Stimulated activated CD4-positive, alpha-beta T cell treated with anti-CD3 and anti-CD28 coated beads, Interleukin-4, amount 100 ng/mL, for 4 hours (primary cell): ENCODE measurements at places on chromosomes 7 and 10.
A peak's percentile ranks its signal among the peaks of the same experiment; 100 is the strongest.

DNA sequence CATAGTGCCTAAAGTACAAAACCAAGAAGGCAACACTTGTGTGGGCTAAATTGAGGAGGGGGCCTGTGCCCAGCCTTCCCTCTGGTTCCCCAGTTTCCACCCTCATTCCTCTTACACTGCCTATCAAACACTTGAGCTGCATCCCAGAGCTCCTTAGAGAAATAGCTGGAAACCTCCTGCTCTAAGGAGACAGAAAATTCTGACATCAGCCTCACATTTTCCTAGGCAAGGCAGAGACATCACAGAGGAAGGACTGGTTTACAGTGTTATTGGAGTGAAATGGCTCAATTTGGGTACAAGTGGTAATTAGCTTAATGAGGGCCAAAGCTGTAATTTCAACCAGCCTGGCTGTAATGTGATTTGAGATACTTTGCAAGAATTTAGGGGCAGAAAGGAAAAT lies 192.3 kb upstream of the AOAH start:
- DNase-seq, result no peak

DNA sequence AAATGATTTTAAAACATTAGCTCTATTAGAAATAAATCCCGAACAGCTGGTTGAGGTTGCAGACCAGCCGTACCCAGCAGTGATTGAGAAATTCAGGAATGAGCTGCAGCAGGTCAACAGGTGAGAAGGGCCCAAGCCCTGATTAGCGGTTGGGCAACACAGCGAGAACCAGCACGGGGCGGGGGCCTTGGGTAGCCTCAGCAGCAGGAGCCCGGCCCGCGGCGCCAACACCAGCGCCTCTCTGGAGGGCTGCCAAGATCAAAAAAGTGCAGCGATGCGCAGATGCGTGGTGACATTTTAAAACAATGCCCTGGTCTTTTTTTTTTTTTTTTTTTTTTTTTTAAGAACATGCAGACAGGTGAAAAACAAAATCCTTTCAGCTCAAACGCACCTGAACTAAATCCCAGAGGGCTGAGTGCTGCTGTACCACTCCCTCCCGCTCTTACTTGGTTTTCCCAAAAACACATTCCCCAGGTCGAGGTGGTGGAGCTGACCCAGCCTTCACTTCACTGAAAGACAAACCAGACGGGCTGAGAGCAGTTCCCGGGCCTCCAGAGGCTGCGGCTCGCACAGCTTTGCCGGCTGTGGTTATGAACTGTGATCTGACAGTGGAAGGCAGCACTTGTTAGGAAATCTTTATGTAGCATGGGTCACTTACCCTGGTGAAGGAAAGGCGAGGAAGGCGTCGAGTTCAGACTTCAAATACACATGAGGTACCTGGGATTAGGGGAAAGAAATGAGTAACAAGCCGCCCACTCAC lies 579.4 kb downstream of the SDK1 start:
- no peak for DNase-seq

- peak; percentile 27 for DNase-seq
These were observed 1.5 kb upstream of the GRIFIN start for GRCh38 chr7:2477447-2478398.

GRCh38 chr10:77498210-77498609 lies 139.4 kb downstream of the KCNMA1 start:
- DNase-seq, result no peak

DNA sequence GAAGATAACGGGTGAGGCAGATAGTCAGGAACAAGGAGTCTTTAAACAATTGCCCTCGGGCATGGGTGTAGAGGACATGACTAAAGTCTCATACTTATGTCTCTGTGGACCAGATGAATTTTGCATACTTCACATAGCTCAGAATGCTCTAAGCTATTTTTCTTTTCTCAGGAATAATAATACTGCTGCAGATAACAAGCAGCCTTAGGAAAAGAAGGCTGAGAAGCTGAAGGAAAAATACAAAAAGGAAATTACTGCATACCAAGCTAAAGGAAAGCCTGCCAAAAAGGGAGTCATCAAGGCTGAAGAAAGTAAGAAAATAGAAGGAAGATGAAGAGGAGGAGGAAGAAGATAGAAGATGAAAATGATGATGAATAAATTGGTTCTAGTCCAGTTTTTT lies 13.4 kb upstream of the ERCC6 start:
- no peak for DNase-seq

- DNase-seq, result no peak
These were observed 64.8 kb upstream of the MEOX2 start for GRCh38 chr7:15751191-15751701.

DNA sequence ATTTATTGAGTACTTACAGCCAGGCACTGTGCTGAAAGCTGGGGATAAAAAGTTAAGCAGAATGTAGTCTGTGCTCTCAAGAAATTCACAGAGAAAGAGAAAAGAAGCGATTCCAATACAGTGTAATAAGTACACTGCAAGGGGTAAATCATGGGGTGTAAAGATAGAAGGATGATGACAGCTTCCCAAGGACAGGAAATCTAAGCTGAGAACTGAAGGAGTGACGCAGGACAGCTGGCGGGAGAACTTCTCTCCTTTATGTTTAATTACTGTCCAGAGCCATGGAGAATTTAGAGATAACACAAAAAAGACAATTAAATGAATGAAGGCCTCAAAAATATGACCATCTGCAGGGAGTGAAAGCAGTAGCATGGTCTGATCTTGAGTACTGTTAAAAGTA lies 34.8 kb downstream of the C7orf33 start:
- no peak for DNase-seq

GRCh38 chr10:44960482-44961229 lies 1.1 kb downstream of the RASSF4 start:
- DNase-seq, result no peak

- DNase-seq, result peak; percentile 16
These were observed 11.4 kb upstream of the PAX4 start for GRCh38 chr7:127629268-127629854.

DNA sequence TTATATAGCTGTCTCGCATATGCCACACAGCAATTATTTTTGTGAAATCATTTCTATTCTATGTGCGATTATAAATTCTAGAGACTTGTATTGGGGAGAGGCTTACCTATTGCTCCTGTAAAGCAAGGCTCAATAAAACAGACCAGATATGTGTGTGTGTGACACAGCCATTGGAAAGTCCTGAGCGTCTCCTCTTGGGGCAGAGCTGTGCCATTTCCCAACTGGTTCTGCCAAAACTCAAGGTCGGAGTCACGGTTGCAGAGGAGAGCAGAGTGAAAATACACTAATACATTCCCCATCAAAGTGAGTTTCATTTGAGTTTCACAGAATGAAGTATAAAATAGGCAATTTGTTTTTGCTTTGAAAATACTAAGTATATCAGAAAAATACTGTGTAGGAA lies 567.4 kb upstream of the FZD8 start:
- no peak for DNase-seq

GRCh38 chr10:43959364-43960134 lies 310.9 kb upstream of the ZNF32 start:
- no peak for DNase-seq

DNA sequence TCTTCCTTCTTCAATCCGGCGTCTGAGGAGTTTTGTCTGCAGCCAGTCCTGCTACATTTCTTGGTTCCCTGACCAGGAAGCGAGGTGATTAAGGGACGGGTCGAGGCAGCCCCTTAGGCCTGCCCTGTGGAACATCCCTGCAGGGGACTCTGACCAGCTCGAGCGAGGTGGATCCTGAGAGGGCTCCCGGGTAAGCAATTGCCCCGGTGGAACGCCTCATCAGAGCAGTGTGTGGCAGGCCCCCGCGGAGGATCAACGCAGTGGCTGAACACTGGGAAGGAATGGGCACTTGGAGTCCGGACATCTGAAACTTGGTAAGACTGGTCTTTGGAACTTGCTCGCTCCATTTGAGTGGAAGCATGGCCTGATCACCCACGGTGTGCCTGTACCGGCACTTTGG lies 121.0 kb downstream of the CUL2 start:
- no peak for DNase-seq

- DNase-seq, result no peak
These were observed 142.8 kb upstream of the SEMA3E start for GRCh38 chr7:83791737-83792136.

GRCh38 chr7:33821970-33822369 lies 83.4 kb upstream of the BMPER start:
- no peak for DNase-seq

DNA sequence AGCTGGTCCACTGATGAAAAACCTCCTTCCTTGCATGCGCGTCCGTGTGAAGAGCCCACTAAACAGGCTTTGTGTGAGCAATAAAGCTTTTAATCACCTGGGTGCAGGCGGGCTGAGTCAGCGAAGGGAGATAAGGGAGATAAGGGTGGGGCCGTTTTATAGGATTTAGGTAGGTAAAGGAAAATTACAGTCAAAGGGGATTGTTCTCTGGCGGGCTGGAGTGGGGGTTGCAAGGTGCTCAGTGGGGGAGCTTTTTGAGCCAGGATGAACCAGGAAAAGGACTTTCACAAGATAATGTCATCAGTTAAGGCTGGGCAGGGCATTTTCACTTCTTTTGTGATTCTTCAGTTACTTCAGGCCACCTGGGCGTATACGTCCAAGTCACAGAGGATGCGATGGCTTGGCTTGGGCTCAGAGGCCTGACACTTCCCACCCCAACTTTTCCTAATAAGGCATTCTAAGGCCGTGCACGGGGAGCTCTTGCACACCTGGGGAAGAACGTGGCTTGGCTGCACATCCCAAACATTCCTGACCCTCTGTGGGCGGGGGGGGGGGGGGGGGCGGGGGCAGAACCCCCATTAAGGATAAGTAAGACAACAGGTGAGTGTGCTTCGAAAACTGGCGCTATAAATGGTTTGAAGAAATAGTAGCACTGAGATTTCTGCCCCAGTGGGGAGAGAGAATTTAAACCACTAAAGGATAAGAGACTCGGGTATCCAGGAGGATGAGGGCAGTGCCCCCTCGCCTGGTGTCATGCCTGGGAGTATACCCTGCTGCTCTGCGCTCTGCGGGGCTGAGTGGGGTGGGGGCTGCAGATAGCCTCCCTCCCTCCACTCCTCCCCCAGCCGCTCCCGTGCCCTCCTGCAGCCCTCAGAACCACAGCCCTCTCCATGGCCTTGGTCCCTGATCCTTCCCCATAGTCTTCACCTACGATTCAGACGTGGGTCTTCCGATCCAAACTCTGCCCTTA lies 217.6 kb downstream of the MLLT10 start:
- DNase-seq, result no peak

GRCh38 chr7:80134536-80135308 lies at the start of gene GNAI1:
Gene GNAI1 (plus strand): TSS chr7:80134831. CDS start chr7:80135161, 330 bp downstream.
- DNase-seq, result peak; percentile 8

DNA sequence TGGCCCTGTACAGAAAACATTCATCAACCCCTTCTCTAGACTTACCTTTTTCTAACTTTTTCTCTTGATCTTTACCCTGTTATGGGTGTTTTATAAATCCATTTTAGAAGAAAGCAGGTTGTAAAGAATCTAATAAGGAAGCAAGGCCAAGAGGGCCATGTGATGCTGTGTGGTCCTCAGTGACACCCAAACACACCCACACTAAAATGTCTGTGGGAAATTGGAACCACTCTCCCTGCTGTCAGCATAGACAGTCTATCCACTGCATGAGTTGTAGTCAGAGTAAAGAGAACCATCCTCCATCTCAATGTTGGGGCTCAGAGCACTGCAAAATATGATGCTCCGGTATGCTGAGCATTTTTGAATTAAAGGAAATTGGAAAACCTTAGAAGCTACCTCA lies 235.5 kb downstream of the SKIDA1 start:
- DNase-seq, result no peak

GRCh38 chr10:680745-681144 lies 8.7 kb downstream of the DIP2C start:
- DNase-seq, result no peak

- no peak for DNase-seq
These were observed 2.6 kb upstream of the PIK3CG start for GRCh38 chr7:106862317-106863089.

- DNase-seq, result no peak
These were observed 97.5 kb downstream of the RPS24 start for GRCh38 chr10:78130966-78131710.

- DNase-seq, result no peak
These were observed 34.0 kb downstream of the MAD1L1 start for GRCh38 chr7:2198760-2199159.

GRCh38 chr7:29647020-29647654 lies 83.5 kb downstream of the PRR15 start:
- DNase-seq, result no peak

- no peak for DNase-seq
These were observed 102.6 kb downstream of the PARP12 start for GRCh38 chr7:139960157-139960556.

GRCh38 chr10:36280321-36280741 lies 638.2 kb upstream of the FZD8 start:
- DNase-seq, result no peak

GRCh38 chr10:28382525-28383269 lies 79.8 kb upstream of the MPP7 start:
- DNase-seq, result no peak

DNA sequence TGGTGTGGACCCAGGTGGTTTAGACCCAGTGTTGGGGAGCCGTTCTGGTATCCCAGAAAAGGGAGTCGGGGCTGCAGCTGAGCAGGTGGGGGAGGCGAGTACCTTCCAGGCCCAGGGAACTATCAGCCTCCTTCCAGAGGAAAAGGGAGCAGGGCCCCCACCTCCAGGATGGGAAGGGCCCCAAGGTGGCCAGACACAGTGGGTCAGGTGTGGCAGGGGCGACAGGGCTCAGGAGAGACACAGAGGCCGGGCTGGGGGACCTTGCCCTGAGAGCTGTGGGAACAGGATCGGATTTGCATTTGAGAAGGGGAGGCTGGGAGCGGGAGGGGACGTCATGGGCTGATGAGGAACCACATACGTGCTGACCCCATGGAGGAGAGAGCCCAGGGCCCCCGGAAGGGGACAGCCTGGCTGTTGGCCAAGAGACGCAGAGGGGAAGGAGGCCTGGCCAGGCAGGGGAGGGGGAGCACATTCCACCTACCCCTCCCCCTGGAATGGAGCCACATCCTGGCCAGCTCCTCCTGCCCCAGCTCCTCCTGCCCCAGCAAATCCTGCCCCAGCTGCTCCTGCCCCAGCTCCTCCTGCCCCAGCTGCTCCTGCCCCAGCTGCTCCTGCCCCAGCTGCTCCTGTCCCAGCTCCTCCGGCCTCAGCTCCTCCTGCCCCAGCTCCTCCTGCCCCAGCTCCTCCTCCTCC lies 9.7 kb upstream of the TTYH3 start:
- no peak for DNase-seq

- DNase-seq, result no peak
These were observed 369.2 kb upstream of the KLF6 start for GRCh38 chr10:4154191-4154715.

GRCh38 chr7:16978358-16979244 lies 96.8 kb upstream of the AGR3 start:
- no peak for DNase-seq

DNA sequence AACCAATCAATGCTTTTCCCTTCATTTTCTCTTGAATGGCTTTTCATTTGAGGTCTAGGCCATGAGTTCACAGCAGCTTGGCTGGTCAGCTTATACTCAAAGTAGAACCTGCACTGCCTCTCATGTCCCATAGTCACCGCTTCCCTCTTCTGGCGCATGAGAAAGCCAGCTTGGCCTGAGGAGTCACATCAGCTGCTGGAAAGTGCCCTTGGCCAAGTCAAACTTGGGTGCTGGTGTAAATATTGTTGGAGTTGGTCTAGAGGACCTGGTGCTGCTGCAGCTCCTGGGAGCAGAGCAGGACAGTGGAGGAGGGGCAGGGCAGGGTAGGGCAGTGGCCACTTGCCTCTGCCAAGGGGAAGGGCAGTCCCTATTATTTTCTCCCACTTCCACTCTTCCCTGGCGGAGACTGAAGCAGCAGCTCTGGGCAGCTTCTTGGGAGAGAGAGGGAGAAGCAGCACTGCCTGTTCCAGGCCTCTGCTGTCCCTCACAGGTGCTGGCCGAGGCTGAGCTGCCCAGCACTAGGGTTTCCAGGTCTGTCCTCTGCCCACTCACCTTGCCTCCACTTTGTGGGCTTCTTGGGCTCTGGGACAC lies 12.8 kb downstream of the UBE2D4 start:
- no peak for DNase-seq
